ENCODE measurements at places on chromosomes 16 and 17.

DNA sequence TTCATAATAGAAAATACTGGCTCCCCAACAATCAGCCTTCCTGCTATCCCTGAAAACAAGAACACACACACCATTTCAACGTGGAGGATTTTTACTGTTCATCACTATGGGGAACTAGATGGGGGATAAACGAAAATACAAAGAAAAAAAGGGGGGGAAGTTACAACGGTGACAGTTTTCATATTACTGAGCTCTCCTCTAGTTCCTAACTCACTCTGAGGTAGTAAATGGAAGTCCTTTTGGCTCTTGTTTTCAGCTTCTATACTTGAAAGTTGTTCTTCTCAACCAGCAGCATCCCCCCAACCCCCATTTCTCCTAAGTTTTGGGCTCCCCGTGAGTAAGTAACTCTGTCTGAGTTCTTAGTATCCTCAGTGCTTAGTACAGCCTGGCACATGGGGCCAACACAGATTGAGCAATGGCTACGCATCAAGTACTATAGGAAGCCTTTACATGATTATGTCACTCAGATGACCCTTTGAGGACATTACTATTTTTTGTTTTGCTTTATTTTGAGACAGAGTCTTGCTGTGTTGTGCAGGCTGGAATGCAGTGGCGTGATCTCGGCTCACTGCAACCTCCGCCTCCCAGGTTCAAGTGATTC is 4.2 kb upstream of the CORO7 start:
- H3K27ac ChIP-seq: no peak overlapping the region
- no peaks in the 10 kb centered on the region for H3K27me3 ChIP-seq
- peaks cover 2% of the 10 kb centered on the region for H3K36me3 ChIP-seq
- peaks cover 5% of the 10 kb centered on the region for H3K4me1 ChIP-seq
- H3K4me3 ChIP-seq: no peak overlapping the region

DNA sequence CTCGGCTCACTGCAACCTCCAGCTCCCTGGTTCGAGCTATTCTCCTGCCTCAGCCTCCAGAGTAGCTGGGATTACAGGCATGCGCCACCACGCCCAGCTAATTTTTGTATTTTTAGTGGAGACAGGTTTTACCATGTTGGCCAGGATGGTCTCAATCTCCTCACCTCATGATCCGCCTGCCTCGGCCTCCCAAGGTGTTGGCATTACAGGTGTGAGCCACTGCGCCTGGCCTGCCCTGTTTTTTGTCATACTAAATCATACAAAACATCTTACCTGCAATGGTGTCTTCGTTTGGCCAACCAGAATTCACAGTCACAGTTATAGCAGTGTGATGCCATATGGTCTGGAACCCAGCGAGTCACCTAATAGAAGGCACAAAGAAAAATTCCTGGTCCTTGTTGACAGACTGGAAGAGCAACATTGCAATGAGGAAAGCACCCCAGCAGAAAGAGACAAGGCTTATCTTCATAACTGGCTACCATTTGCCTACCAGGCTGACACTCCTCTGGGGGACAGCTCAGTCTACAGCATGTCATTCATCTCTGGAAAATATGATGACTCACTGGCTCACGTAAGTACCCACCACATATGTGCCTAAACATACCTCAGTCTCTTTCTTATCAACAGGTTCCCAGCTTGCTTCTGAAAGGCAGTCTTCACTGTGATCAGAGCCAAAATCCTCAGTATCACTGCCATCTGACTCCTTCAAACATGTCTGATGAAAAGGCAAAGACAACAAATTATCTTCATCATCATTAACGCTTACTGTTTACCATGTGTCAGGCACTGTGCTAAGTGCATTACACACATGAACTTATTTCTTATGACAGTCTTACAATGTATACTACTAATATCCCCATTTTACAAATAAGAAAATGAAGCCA is 4.3 kb upstream of the HSF5 start:
- DNase-seq: no peak
- no peaks in the 10 kb centered on the region for H3K27me3 ChIP-seq
- peaks cover 8% of the 10 kb centered on the region for H3K4me1 ChIP-seq
- H3K4me3 ChIP-seq: no peak overlapping the region
- peaks cover 45% of the 10 kb centered on the region for H3K36me3 ChIP-seq

DNA sequence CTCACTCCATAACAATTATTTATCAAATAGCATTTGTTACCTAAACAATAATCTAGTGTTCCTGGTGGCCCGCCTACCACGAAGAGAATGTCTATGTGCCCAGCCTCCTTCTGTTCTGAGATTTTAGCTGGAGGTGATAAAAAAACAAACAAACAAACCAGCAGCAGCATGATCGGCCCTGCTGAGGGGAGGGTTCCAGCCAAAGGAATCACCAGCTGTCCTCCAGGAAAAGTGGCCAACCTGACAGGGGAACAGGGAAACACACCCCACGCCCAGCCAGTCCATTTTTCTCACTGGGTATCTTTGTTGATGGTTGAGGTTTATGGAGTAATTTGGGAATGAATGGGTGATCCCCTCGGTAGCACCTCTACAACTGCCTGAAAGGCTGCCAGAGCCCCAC is 203.0 kb upstream of the DYNLRB2 start:
- H3K27me3 ChIP-seq: peaks cover 14% of the 10 kb centered on the region
- H3K36me3 ChIP-seq: no peaks in the 10 kb centered on the region
- H3K4me3 ChIP-seq: no peak overlapping the region
- no peaks in the 10 kb centered on the region for H3K4me1 ChIP-seq
- H3K27ac ChIP-seq: no peak overlapping the region

GRCh38 chr17:49480836-49481615 is 14.1 kb upstream of the NGFR start:
- no peak overlapping the region for H3K4me3 ChIP-seq
- H3K27me3 ChIP-seq: peaks cover 38% of the 10 kb centered on the region
- H3K27ac ChIP-seq: no peak overlapping the region
- no peak for DNase-seq
- H3K36me3 ChIP-seq: no peaks in the 10 kb centered on the region

DNA sequence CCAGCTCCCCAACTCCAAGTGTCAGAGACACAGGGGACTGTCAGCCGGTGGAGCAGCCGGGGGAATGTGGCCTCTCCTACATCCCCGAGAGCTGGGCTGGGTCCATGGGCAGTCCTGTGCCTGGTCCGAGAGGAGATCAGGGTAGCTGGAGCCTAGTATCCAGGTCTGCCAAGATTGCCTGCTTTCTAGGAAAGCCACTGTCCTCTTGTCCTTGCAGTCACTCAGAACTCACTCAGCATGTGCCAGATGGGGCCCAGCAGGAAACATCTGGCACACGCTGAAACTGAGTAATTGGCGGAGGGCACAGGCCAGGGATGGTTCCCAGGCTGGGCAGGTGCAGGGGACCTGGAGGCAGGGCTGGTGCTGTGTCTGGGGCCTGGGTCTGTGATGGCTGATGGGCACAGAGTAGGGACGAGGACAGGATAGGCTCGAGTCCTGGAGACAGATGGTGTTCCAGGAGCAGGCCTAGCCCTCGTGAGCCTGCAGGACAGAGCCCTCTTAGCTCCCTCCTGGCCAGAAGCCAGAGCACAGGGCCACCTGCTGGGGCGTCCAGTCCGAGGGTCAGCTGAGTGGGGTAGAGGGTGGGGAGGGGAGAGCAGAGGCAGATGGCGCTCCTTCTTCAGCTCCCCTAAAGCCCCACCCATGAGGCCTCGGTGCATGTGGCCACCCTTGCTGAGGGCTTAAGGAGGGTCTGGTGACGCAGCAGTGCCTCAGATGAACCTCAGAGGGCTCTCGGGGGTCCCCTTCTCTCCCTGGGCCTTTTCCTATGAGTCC is 31.1 kb downstream of the ADCY7 start:
- H3K36me3 ChIP-seq: peaks cover 20% of the 10 kb centered on the region
- H3K27me3 ChIP-seq: no peaks in the 10 kb centered on the region
- H3K4me1 ChIP-seq: peaks cover 7% of the 10 kb centered on the region
- no peak overlapping the region for H3K4me3 ChIP-seq
- DNase-seq: no peak

GRCh38 chr17:79422236-79422635 is 188.6 kb downstream of the RBFOX3 start:
- H3K4me1 ChIP-seq: no peaks in the 10 kb centered on the region
- no peaks in the 10 kb centered on the region for H3K36me3 ChIP-seq
- peaks cover 32% of the 10 kb centered on the region for H3K27me3 ChIP-seq
- DNase-seq: no peak
- no peak overlapping the region for H3K4me3 ChIP-seq

Data from memory B cell (primary cell).